Fibroblast of villous mesenchyme (primary cell): ENCODE measurements at places on chromosomes 13 and 19. TPM values are rescaled to one million over a fixed set of nuclear protein-coding genes. Genes with fewer than 3 reads are reported as not detected.
A peak's percentile ranks its signal among the peaks of the same experiment; 100 is the strongest.

DNA sequence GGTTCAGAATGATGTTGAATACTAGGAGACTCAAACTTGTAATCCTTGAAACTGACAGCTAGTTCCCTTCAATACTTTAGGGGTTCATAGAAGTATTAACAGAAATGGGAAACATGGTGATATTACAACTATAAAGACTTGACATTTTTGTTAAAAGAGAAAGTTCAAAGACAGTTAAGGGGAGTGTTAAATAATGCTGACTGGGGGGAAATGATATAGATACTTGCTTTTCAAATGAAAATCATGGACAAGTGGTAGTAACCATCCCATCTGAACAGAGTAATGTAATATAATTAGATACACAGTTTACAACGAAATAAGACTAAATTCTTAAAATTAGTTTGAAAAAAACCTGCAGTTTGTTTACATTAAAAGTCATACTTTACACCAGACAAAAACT is 6.6 kb upstream of the EEF1AKMT1 start:
- DNase-seq = no peak

DNA sequence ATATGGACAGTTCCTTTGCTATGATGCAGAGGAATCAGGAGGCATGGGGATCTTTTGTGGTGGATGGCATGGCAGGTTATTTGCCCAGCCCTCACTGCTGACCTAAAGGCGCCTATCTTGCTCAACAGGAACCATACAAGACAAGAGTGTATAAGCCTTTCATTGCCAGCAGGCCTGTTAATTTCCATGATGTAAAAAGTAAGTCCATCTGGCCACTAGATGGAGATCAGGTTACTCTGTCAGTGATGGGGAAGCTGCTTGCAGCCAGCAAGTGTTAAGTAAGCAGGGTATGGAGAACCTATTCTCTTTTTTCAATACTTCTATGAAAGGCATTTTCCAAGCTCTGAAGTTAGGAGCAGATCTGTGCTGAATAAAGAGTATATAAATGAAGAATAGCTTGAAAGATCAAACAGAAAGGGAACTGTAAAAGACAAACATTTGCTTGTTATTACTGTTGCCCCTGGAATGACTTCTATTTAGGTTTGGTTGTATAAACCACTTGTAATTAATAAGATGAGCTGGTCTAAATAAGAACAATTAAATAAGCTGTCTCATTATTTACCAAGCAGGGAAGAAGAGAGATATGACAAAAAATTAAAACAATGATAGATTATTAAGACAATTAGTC is 210.9 kb downstream of the RGCC start:
- peak; percentile 98 for DNase-seq

TNNT1 gene
- under 0.01 and 0.64 TPM in 2 replicates for total RNA-seq

DNAJB1 gene
- total RNA-seq = 78.0 and 99.3 TPM in 2 replicates

NLRP9 gene
- total RNA-seq = not detected in 2 replicates
